ENCODE measurements at places on chromosomes 16 and 17. TPM values are rescaled to one million over a fixed set of nuclear protein-coding genes. Genes with fewer than 3 reads are reported as not detected.

DNA sequence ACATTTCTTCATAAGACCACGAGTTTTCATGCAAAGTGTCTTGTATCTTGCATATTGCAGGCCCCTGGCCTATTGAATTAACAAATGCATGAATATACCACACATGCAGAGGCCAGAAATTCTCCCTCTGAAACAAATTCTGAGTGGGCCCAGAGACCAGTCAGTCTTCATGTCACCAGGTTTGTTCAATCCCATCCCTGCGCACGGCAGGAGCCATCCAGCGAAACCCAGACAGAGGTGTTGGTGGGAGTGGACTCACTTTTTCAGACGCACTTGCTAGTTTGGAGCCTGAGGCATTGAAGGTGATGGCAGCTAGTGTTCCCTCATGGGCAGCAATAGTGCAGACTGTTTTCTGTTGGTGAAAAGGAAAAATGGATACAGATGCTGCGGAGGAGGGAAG lies 21.9 kb downstream of the WIPI1 start:
- H3K4me1 ChIP-seq, result peaks cover 42% of the 10 kb centered on the region
- DNase-seq, result no peak
- H3K4me3 ChIP-seq, result no peak overlapping the region
- no peak overlapping the region for H3K27ac ChIP-seq

- peaks cover 7% of the 10 kb centered on the region for H3K36me3 ChIP-seq
- H3K27ac ChIP-seq, result peak overlapping the region; percentile 85
- H3K4me1 ChIP-seq, result peaks cover 37% of the 10 kb centered on the region
- peak overlapping the region; percentile 10 for H3K4me3 ChIP-seq
- no peaks in the 10 kb centered on the region for H3K27me3 ChIP-seq
Observed at GRCh38 chr16:47565454-47565853, 104.3 kb downstream of the PHKB start.

DNA sequence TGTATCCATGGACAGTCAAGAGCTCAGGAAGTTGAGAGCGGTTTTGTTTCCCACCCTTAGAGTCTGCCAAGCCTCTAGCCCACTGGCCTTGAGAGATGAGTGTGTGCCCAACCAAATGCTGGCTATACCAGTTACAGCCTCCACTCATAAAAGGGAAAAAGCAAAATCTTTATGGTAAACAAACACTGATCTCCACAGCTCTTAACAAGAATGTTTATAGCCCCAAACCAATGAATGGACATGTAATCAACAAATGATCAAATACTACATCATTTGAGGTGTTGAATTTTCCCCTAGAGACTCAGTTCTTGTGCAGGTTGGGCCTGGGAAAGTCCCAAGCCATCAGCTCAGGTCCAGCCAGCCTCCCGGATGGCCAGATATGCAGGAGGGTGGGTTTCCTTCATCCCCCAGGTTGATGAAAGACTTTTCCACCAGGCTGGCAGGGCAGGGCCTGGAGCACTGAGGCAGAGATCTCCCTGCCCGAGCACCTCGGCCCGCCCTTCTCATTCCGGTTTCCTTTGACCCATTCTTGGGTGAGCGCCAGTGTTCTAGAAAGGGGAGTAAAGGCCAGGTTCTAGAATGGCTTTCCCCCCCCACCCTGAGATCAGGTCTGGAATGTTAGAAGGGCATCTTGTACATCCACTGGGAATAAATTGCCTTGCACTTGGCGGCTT lies 3.9 kb upstream of the EFTUD2 start:
- H3K27me3 ChIP-seq, result no peaks in the 10 kb centered on the region
- H3K36me3 ChIP-seq, result no peaks in the 10 kb centered on the region
- H3K4me1 ChIP-seq, result peaks cover 59% of the 10 kb centered on the region
- H3K27ac ChIP-seq, result no peak overlapping the region
- no peak for DNase-seq
- H3K4me3 ChIP-seq, result no peak overlapping the region

GRCh38 chr17:64964796-64965195 lies 45.5 kb upstream of the LRRC37A3 start:
- DNase-seq, result no peak
- no peak overlapping the region for H3K4me3 ChIP-seq
- peaks cover 10% of the 10 kb centered on the region for H3K4me1 ChIP-seq
- no peak overlapping the region for H3K27ac ChIP-seq
- H3K27me3 ChIP-seq, result no peaks in the 10 kb centered on the region

SCARF1 gene
- 6.3 TPM for polyA plus RNA-seq

STH gene
- not detected for polyA plus RNA-seq
